ENCODE measurements at places on chromosomes 12 and 14. TPM values are rescaled to one million over a fixed set of nuclear protein-coding genes. Genes with fewer than 3 reads are reported as not detected.

TEX52 gene
- total RNA-seq, result not detected

GLT1D1 gene
- 0.44 TPM for total RNA-seq

CFAP54 gene
- 0.42 TPM for total RNA-seq

CLBA1 gene
- total RNA-seq, result 3.1 TPM

HHIPL1 gene
- total RNA-seq, result 3.0 TPM

CAPZA3 gene
- not detected for total RNA-seq

FAM186B gene
- 0.63 TPM for total RNA-seq

RBP5 gene
- 0.47 TPM for total RNA-seq

POTEM gene
- total RNA-seq, result not detected

GYS2 gene
- total RNA-seq, result 0.12 TPM

GPR65 gene
- 2.5 TPM for total RNA-seq

PDE3A gene
- 101 TPM for total RNA-seq

DCAF5 gene
- total RNA-seq, result 46.8 TPM

NFE2 gene
- 0.28 TPM for total RNA-seq

CNTN1 gene
- total RNA-seq, result 0.53 TPM

KRT1 gene
- not detected for total RNA-seq

ZNF891 gene
- 1.3 TPM for total RNA-seq

PDE6H gene
- total RNA-seq, result not detected

DEPDC4 gene
- total RNA-seq, result not detected

DNAI7 gene
- total RNA-seq, result 2.1 TPM

KLRK1 gene
- 0.39 TPM for total RNA-seq

DAO gene
- not detected for total RNA-seq

LMNTD1 gene
- total RNA-seq, result 1.7 TPM

MYO1H gene
- total RNA-seq, result 0.47 TPM

ADAMTS20 gene
- not detected for total RNA-seq

CCER1 gene
- total RNA-seq, result not detected

SPIC gene
- not detected for total RNA-seq

DDHD1 gene
- 9.5 TPM for total RNA-seq

CLEC2B gene
- total RNA-seq, result 7.2 TPM

PPP1R1A gene
- 190 TPM for total RNA-seq

DCAF4 gene
- total RNA-seq, result 7.3 TPM

LGR5 gene
- not detected for total RNA-seq

NUAK1 gene
- 22.6 TPM for total RNA-seq

TAS2R7 gene
- not detected for total RNA-seq

CCDC175 gene
- not detected for total RNA-seq

FITM1 gene
- total RNA-seq, result 178 TPM

TIGAR gene
- total RNA-seq, result 8.6 TPM

RTL1 gene
- not detected for total RNA-seq

OTX2 gene
- not detected for total RNA-seq

KRT79 gene
- not detected for total RNA-seq

KLRC3 gene
- not detected for total RNA-seq

AMHR2 gene
- total RNA-seq, result not detected

CCNT1 gene
- total RNA-seq, result 23.7 TPM

SPTSSA gene
- total RNA-seq, result 16.9 TPM

CDK17 gene
- total RNA-seq, result 30.4 TPM

PMCH gene
- total RNA-seq, result not detected

MMP17 gene
- 0.89 TPM for total RNA-seq

CARMIL3 gene
- 0.45 TPM for total RNA-seq

STON2 gene
- 20.1 TPM for total RNA-seq

PRKD1 gene
- 10.1 TPM for total RNA-seq

Measured in right cardiac atrium (tissue), 5 donors.